ENCODE measurements at places on chromosomes 12 and 14. TPM values are rescaled to one million over a fixed set of nuclear protein-coding genes. Genes with fewer than 3 reads are reported as not detected.

GRCh38 chr12:4194668-4195067, 78.9 kb upstream of the CCND2 start:
- DNase-seq: no peak

Gene KCNC2
- total RNA-seq: not detected

DNA sequence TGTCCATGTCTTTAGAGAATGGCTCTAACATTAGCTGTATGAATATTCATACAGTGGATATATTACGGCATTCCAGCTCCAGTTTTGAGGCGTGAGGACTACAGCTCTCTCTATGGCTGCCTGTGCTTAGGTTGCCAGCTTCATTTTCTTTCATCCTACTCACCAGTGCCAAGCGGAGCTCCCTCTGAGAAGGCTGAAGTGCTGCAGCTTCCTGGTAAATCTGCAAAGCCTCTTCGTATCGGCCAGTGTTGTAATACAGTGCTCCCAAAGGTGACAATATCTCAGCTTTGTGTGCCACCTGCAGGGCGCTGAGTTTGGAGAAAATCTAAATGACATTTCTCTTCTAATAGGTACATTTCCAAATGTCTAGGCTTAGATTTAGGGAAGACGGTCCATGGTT, 19.8 kb upstream of the OVCH1 start:
- no peak for DNase-seq

GRCh38 chr12:116714175-116714574, 23.7 kb downstream of the SPRING1 start:
- DNase-seq: no peak

DNA sequence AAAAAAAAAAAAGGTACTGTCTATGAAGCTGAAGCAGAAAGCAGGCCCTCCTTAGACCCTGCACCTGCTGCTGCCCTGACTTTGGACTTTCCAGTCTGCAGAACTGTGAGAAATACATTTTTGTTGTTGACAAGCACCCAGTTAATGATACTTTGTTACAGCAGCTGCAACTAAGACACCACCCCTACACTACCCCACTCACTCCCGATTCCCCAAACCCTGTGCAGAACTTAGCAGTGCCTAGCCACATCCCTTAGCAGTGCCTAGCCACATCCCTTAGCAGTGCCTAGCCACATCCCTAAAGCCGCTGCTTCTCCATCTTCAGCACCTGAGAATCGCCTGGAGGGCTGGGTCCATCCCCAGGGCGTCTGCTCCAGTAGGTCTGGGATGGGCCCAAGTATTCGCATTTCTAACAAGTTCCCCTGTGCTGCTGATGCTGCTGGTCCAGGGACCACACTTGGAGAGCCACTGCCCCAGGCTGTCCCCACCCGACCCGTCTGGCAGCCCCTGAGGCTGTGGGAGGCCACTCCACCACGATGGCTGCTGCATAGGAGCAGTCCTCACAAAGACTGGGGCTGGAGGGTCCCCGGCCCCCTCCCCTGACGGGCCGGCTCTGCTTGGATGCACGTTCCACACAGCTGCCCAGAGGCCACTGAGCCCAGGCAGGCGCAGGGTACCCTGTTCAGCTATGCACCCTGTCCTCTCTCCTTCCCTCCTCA, 10.8 kb upstream of the PPP1R13B start:
- no peak for DNase-seq

- DNase-seq: no peak
These were observed 19.2 kb downstream of the INTS13 start for GRCh38 chr12:26918321-26919215.

GRCh38 chr12:113222730-113223531, 1.7 kb downstream of the TPCN1 start:
- DNase-seq: no peak

Gene SDR39U1
- 33.2 TPM for total RNA-seq

- no peak for DNase-seq
These were observed 5.3 kb downstream of the TBX3 start for GRCh38 chr12:114678718-114679117.

Gene PLA2G1B
- not detected for total RNA-seq

GRCh38 chr14:104897330-104898194, 27.1 kb upstream of the PLD4 start:
- no peak for DNase-seq

- DNase-seq: no peak
These were observed 960 bp upstream of the LRFN5 start for GRCh38 chr14:41605550-41606281.

- no peak for DNase-seq
These were observed 37.9 kb upstream of the GNG2 start for GRCh38 chr14:51822499-51822898.

DNA sequence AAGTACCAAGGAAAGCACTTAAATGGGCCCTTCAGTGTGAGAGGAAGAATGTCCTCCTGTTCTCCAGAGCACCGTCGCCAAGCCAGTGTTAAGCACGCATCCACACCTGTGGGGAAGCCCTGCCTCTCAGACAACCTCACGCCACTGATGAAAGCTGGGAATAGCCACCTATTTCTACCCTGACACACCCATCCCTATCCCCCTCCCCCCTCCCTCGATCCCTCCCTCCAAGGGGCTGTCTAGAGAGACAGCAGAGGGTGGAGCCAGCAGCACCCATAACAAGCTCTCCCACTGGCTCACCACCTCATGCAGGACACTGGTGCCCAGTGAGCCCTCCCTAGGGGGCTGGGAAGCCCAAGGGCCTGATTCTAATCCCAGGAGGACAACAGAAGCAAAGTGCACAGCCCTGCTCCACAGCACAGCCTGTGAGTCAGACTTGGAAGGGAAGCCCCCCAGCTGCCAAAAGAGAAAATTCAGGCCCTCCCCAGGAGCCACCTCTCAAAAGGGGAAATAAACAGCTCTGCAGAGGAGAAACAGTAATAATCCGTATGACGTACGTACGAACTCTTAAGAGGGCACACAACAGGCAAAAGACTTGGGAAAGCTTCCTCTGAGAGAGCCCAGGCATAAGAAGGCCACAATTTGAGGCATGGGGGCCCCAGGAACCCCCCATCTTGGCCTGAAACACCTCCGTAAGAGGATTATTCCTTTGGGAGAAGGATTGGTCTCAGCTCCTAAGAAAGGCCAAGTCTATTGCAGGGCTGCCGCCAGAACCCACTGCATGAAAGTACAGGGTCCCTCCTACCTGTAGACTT, 7.8 kb downstream of the PITPNM2 start:
- no peak for DNase-seq

- no peak for DNase-seq
These were observed 73.8 kb upstream of the ANKS1B start for GRCh38 chr12:100058482-100059029.

DNA sequence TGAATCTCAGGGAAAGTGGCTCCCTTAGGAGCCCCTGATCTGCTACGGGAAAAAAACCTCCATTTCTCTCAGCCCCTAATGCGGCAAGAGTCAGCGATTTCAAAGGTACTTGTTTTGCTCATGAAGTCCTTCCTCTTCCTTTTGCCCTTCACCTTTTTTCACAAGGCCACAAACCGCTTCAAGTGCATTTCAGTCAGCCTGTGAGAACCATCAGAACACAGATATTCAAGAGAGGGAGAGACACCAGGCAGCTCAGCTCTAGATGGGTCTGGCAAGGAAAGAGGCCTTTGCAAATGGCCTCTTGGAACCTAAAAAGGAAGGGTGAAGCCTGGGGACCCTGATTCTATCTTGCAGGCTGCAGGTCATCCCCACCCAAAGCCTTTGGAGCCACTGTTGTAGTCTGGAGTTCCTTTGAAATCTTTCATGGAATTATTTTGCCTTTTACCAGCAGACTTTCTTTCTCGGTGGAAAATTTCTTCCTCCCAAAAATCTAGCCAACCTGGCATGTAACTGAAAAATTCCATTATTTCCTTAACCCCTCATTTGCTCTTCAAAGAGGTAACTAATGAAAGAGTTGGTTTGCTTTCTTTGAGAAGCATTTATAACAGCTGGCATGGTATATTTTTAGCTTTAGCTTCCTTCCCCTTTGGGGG, 145.0 kb downstream of the SAMD4A start:
- DNase-seq: no peak

DNA sequence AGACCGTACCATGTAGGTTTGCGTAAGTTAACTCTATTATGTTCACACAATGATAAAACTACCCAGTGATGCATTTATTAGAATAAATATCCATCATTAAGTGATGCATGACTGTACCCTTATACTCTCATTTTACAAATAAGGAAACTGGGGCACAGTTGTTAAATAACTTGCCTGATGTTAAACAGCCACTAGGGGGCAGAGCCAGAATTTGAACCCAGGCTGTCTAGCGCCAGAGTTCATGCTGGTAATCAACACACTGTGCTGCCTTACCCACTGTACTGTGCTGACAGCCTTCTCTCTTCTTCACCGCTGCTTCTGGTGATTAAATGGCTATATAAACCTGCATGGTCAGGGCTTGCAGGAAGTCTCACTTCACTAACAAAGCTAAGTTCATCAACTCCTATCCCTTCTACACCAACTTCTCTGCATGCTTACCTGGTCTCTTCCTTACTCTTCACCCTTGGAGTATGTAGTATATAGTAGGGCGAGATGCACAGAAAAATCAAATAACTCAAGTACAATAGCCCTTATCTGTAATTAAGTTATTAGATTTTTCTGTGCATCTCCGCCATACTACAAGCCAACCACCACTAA, 43.6 kb upstream of the APPL2 start:
- peak; percentile 71 for DNase-seq

DNA sequence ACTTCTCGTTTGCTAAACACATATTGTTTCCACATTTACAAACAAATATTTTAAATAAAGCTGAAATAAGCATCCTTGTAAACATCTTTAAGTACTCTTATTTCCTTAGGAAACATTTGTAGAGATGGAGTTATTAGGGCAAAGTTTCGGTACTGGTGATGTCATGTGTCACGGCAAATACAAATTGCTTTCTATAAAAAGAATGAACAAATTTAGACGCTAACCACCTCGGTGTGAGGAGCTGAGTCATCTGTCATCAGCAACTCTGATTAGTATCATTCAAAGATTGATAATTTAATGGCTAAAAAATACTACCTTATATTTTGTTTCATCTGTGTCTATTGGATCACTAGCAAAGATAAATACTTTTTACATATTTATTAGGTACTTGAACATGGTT, 982.0 kb downstream of the VRK1 start:
- no peak for DNase-seq

Gene PMCH
- not detected for total RNA-seq

GRCh38 chr12:47602949-47603558, 102.8 kb downstream of the RPAP3 start:
- no peak for DNase-seq
